ENCODE measurements at places on chromosomes 3 and 15.

DNA sequence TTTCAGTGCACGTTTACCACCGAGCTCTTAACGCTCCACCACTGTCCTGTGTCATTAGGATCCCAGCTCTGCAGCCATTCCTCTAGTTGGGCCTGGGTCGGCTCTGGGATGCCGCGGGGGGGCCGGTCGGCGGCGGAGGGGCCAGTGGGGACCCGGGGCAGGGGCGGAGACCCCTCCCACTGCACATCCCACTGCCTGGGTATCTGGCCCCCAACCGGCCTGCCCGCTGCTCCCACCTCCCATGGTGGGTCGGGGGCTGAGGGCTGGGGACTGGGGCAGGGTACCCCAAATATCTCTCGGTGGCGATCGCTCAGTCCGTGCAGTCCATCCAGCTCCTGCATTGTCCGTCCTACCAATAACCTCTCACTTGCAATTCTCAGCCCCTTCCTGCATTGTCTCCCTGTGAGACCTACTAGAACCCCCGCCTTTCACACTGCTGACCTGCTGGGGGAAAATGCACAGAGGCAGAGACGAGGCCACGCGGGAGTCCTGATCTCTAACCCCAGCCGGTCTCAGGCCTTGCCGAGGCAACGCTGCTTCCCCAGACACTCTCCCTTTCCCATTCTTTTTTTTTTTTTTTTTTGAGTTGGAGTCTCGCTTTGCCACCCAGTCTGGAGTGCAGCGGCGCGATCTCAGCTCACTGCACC is 24.0 kb upstream of the MUC20 start:
- no peak for DNase-seq

DNA sequence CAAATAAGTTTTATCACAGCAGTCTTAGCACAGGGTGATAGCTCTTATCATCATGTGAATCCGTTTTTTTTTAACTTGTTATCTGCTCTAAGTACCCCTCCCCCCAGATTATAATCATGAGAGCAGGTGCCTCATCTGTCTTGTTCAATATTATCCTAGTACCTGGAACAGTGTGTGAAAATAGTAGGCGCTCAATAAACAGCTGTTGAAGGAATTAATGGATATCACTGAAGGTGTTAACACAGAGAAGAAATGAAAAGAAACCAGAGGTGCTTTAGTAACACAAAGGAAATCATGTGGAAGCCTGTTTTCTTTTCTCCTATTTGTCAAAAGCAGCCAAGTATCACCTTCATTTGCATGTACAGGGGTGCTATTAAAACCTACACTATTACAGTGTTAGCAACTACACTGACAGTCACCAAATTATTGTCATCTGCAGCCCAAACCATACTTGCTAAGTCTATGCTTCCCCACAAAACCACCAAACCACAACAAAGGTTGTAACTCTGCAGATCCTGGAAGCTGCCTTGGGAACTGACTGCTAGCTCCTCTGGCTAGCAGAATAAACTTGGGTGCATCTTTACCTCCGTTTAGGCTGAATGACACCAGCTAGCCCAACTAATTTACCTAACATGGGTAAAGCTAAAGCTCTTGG is 2.9 kb downstream of the XPC start:
- DNase-seq = peak; percentile 44

DNA sequence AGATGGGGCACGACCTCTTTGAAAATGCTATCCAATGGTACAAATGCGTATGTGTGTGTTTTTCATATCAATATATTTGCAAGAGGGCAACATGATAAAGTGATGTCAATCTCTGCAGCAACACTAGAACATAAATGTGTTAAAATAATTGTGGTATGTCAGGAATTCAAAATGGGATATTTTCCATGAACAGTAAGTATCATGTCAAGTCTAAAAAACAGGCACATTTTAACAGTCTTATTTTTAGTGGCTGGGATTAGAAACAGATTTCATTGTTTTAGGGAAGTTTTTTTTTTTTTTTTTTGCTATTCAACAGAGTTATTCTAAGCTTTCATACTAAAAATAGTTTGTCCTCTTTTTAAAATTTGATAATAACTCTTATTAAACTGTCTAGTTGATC is 209.8 kb downstream of the GAP43 start:
- no peak for DNase-seq

DNA sequence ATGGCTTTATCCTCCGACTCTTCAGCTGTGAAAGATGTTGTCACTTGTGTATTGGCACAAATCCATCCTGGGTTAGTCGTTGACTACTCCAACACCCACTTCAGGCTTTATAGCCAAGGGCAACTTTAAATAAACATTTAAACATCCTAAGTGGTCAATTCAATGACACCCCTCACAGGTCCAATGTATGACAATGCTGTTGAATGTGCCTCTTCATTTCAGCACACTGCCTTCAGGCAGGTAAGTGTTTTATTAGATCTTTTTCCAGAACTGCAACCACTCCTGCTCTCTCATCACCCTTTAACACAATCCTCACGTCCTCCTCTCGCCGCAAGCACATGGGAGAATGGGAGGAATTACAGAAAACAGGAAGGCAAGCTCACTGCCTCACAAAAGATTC is 30.3 kb downstream of the IL12A start:
- DNase-seq = no peak

DNA sequence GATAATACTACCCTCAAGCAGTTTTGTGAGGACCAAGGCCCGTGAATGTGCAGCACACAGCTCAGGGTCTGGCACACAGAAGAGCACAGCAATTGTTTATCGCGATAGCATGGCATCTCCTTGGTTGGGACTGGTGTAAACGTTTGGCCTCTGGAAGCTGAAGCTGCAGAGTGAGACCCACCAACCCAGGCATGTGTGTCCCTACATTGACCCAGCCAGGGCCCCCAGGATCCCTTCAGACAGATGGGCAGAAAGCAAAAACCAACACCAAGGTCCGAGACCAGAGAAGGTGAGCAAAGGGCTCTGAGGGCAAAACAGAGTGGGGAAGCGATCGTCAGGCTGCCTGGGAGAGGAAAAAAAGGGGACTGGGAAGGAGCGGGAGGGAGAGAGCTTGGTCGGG is 12.6 kb upstream of the PSTPIP1 start:
- no peak for DNase-seq

DNA sequence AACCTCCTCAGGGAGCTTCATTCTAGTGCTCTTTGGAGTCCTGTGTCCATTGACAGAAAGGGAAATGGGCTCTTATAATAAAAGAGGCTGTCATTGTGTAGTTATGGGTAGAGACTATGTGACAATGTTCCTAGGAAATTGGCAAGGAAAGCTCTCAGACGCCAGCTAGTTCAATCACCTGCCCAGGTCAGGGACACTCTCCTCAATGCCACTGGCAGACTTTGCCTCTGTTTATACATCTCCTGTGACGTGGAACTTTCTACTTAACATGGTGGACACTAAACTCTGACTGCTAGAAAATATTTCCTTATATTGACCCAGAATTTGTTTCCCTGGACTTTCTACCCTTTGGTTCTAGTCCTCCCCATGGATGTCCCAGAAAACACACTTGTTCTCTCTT is 2.8 kb downstream of the EFCAB12 start:
- no peak for DNase-seq

DNA sequence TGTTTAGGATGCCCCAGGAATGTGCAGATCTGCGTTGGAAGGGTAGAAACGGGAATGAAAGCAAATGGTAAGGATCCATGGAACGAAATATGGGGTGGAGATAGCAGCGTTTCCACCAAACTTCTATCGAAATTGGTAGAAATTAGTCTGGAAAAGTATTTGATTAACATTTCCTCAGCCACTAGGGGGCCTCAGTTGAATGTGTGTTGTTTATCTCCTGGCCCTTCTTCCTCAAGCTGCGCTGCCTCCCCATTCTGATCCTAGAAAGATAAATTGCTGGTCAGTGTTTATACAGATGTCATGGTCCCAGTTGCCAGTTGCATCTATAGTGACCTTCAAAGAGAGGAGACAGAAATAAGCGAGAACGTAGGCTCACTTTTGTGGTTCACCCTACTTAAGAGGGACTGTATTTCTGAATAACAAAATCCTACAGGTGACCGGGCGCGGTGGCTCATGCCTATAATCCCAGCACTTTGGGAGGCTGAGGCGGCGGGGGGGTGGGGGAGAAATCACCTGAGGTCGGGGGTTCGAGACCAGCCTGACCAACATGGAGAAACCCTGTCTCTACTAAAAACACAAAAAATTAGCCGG is 457.1 kb downstream of the SQOR start:
- no peak for DNase-seq

- DNase-seq = no peak
Observed at GRCh38 chr15:26231096-26231495, 368.0 kb upstream of the ATP10A start.

- DNase-seq = no peak
Observed at GRCh38 chr3:141429371-141430035, 57.3 kb upstream of the RASA2 start.

GRCh38 chr3:183156266-183156665 is 6.3 kb downstream of the LAMP3 start:
- no peak for DNase-seq

DNA sequence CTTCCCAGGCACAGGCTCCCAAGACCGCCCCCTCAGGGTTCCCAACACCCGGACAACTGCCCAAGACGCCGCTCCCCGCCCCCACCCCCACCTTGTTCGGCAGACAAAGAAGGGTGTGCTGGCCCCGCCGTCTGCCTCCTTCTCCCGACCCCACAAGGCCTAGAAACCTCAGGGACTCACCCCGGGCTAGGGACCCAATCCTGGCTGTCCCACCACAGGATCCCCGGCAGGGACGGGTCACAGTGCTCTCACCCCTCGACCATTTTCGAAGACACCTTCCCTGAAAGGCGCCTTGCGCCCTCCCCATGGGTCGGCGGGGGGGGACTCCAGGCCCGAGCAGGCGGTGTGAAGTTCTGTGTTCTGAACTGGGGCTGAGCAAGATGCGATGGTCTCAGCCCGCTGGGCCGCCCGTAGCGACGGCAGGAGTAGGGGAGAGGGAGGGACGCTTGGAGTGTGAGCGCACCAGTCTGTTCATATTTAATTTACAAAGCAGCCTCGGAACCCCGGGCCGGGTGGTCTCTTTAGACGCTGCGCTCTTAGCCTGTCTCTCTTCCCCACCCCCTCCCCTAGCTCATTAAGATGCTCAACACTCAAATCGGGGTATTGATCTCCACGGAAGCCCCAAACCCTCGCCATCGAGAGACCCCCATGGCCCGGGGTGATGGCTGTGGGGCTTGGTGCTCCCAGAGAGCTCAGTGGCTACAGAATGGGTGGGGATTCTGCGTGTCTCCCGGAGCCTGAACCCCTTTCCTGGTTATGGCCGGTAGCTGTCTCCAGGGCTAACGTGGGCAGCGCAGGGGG is 1.4 kb upstream of the ISLR2 start:
- no peak for DNase-seq

DNA sequence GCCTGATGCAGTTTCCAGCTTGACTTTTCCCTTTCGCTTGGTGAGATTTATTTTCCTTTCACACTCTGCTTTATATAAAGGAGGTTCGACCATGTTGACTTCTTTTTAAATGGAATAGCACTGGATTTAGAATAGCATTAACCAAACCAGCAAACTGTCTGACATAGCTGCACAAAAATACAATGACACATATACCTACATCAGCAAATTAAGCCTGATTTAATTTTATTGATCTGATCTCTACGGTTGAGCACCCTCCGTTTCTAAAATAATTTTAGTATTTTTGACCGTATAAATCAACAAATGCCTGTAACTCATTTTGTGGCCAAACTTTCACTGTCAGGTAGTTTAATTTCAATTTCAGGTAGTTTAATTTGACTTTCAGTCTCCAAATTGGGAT is 5.8 kb upstream of the EIF5A2 start:
- no peak for DNase-seq

DNA sequence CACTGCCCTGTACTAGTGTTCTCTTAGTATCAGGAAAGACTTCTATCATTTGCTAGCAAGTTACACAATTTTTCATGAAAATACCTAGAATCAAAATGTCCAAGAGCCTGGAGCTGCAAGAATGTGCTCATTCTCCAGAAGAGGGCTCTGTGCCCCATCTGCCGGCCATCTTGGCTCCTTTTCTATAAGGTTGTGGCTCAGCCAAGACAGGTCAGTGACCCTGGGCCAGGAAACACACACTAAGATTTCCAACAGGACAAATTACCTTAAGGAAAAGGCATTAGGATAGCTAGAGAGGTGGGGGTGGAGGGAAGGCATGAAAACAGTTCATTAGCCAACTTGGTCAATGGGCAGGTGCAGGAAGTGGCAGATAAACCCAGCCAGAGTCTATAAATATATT is 20.7 kb downstream of the TIMP4 start:
- peak; percentile 9 for DNase-seq

GRCh38 chr15:39946862-39947261 is 12.9 kb downstream of the EIF2AK4 start:
- no peak for DNase-seq

DNA sequence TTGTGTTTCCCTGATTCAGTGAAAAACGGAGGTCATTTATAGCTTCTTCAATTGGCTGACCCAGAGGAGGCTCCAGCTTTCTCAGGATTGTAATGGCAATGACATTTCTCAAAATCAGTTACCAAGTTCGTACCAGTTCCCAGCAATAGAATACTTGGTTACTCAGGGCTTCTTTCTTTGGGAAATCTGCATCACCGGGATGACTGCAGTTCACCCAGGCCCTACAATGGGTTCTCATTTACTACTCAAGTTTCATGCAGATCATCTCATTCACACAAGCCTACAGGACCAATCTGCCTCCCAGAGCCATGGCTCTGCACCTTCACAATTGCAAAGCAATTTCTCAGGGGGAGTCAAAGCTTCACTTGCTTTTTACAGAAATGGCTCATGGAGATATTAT is 109.6 kb downstream of the FHIT start:
- no peak for DNase-seq

DNA sequence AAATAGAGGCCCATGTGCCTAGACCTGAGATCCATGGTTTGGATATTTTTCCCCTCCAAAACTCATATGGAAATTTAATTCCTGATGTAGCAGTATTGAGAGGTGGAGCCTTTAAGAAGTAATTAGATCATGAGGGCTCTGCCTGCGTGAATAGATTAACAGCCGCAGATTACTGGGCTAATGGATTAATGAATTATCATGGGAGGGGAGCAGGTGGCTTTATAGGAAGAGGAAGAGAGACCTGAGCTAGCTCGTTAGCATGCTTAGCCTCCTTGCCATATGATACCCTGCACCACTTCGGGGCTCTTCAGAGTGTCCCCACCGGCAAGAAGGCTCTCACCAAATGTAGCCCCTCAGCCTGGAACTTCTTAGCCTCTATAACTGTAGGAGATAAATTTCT is 15.8 kb downstream of the ARHGEF26 start:
- no peak for DNase-seq

- DNase-seq = no peak
Observed at GRCh38 chr3:101898752-101899169, 49.4 kb downstream of the NFKBIZ start.
